ENCODE measurements at places on chromosomes 7 and 10.

- H3K36me3 ChIP-seq, result peaks cover 36% of the 10 kb centered on the region
- H3K4me3 ChIP-seq, result no peak overlapping the region
- no peak overlapping the region for H3K27ac ChIP-seq
- no peak for DNase-seq
- H3K4me1 ChIP-seq, result no peaks in the 10 kb centered on the region
- H3K27me3 ChIP-seq, result no peaks in the 10 kb centered on the region
Measured at GRCh38 chr7:6654842-6655610, 17.9 kb downstream of the ZNF316 start.

DNA sequence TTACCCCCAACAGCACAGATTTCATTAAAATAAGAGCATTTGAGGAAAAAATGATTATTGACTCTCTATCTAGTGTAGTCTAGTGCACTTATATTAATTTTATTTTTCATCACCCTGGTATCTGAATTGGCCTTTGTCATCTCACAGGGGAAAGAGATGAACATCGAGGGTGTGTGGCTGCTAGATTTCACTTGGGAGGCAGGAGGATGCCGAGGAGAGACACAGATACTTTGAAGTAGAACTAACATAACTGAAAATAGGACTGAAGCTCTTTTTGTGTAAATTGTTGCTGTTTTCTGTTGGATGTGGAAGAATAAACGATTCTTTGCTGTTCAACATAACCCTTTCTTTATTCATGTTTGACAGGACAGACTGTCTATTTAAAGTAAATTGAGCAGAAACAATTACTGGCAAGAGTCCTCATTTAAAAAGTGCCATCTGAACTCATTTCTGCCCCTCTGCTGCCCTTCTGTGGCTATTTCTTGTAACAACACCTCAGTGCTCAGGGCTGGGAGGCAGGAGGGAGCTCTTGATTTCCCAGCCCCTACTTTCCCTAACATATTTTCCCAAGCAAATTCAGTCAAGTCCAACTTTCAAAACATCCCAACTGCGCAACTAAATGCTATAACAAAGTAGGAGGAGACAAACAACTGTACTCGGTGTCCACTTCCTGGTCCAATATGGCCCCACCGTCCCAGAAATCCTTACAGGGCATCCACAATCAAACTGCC is 15.6 kb downstream of the LYZL1 start:
- H3K36me3 ChIP-seq, result no peaks in the 10 kb centered on the region
- no peak overlapping the region for H3K4me3 ChIP-seq
- no peaks in the 10 kb centered on the region for H3K4me1 ChIP-seq
- H3K27ac ChIP-seq, result no peak overlapping the region
- no peak for DNase-seq

DNA sequence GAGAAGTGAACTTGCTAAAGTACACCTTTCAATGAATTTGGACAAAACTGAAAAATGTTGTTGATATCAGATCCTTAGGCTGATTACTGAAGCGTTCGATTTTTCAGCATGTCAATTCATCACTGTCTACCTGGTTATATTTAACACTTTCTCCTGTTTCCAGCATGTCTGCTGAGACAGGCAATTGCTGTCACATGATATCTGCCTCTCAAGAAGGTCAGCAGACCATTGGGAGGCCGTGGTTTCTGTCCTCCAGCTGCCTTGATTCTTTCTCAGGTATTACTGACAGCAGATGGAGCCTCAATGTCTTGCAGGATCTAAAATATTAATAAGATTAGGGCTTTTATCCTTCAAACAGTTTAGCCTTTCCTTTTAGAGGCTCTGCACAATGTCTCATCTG is 127.5 kb downstream of the SNX10 start:
- no peak overlapping the region for H3K27ac ChIP-seq
- H3K4me1 ChIP-seq, result no peaks in the 10 kb centered on the region
- H3K36me3 ChIP-seq, result no peaks in the 10 kb centered on the region
- no peak overlapping the region for H3K4me3 ChIP-seq
- H3K27me3 ChIP-seq, result no peaks in the 10 kb centered on the region

GRCh38 chr10:28254290-28254985 is 48.4 kb downstream of the MPP7 start:
- no peaks in the 10 kb centered on the region for H3K27me3 ChIP-seq
- H3K4me3 ChIP-seq, result no peak overlapping the region
- DNase-seq, result no peak
- H3K4me1 ChIP-seq, result no peaks in the 10 kb centered on the region
- no peaks in the 10 kb centered on the region for H3K36me3 ChIP-seq
- no peak overlapping the region for H3K27ac ChIP-seq

- no peaks in the 10 kb centered on the region for H3K27me3 ChIP-seq
- no peaks in the 10 kb centered on the region for H3K36me3 ChIP-seq
- H3K27ac ChIP-seq, result no peak overlapping the region
- DNase-seq, result no peak
- no peaks in the 10 kb centered on the region for H3K4me1 ChIP-seq
- H3K4me3 ChIP-seq, result no peak overlapping the region
Measured at GRCh38 chr7:47661051-47661714, 79.3 kb upstream of the TNS3 start.

GRCh38 chr10:60138026-60138425 is 231.7 kb upstream of the CCDC6 start:
- no peak overlapping the region for H3K27ac ChIP-seq
- DNase-seq, result no peak
- H3K36me3 ChIP-seq, result peaks cover 6% of the 10 kb centered on the region
- H3K27me3 ChIP-seq, result no peaks in the 10 kb centered on the region
